ENCODE measurements at places on chromosomes 1 and 21.

GRCh38 chr1:9821710-9822109 is 2.1 kb downstream of the CLSTN1 start:
- no peak for DNase-seq

- DNase-seq = no peak
Observed at GRCh38 chr21:26877018-26877417, 31.8 kb upstream of the ADAMTS1 start.

DNA sequence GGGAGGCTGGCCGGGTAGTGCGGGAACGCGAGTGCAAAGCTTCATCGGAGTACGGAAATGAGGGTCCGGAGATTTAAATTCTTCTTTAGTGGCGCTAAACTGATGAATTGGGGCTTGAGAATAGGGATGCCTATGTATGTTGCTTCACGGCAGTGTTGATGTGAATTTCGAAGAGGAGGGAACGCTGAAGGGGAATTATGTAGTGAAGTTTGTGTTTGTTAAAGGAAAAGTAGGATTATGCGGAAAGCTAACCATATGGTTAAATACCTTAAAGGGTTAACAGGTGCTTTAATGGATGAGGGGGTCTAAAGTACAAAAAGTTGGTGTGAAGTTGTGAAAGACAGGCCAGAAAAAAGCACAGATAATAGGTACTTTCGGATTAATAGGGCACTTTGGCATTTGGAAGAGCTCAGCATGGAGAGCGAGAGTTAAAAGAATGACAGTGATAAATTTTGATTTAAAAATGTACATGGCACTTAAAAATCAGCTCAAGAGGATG is 1.4 kb downstream of the HS2ST1 start:
- DNase-seq = no peak

- no peak for DNase-seq
Observed at GRCh38 chr1:20124456-20125057, 5.2 kb upstream of the PLA2G2D start.

- DNase-seq = no peak
Observed at GRCh38 chr1:209266590-209267205, 316.8 kb upstream of the CAMK1G start.

DNA sequence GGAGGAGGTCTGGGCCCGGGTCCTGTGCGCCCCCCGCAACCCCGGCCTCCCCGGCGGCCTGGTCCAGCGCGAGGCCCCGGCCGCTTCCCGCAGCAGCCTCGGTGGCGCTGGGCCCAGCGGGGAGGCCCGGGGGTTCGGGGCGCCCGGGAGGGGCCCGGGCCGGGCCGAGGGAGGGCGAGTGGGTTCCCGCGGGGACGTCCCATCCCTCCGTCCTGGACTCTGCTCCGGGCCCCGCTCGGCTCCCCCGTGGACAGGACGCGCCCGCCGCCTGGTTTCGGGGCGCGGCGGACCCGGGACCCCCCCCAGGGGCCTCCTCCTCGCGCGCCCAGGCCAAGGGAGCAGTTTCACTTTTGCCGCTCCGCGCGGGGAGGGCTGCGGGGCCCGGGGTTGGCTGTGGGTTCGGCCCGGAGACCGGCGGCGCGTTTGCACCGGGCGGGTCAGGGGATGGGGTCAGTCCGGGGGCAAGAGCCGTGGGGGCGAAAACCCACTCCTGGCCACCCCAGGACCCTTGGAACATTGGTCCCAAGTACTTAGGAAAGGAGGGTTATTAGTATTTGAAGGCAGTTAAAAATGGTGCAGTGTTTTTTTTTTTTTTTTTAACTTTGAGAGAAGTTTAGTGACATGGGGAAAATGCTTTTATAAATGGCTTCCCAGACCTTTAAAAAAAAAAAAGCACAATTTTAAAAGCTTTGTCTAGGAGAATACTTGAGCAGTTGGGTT is 677 bp downstream of the AGPAT3 start:
- DNase-seq = peak; percentile 53

- no peak for DNase-seq
Observed at GRCh38 chr1:225607355-225607754, 45.6 kb downstream of the ENAH start.

DNA sequence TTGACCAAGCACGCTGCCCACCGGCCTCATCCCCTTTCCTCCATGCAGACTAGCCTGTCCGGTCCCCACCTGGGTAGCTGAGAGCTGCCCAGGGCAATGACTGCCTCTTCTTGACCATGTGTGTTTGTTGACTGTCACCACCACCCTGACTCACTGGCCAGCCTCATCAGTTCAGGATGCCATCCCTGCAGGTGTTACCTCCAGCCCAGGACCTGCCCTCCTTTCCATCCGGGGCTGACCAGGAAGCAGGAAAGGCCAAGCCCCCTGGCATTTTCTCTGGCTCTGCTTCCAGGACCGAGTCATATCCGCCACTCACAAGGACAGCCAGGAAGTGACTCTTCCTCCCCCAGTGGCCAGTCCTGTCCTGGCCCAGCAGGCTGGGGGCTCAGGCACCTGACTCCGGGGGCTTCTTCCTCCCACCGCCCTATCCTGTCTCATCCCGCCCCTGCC is 17.1 kb downstream of the EPHA2 start:
- no peak for DNase-seq

Data from stimulated activated CD4-positive, alpha-beta T cell treated with anti-CD3 and anti-CD28 coated beads, Interleukin-4, amount 100 ng/mL, for 4 hours (primary cell).